ENCODE measurements at places on chromosomes 16 and 17.

DNA sequence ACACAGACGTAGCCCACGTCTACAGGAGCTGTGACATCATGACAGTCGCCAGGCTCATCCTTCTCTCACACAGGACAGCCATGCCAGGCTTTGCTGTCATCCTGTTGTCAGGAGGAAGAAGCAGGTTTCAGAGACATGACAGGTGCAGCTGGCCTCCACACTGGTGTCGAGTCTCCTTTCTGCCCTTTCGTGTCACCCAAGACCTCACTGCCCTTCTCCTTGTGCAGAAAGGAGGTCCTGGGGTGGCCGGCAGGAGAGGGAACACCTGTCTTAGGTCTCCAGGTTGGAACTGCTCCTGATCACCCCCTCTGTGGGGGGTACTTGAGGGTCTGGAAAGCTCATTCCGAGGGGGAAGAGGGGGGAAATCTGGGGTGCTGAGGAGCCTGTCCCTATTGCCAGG, 41.6 kb upstream of the IRF8 start:
- peaks cover 96% of the 10 kb centered on the region for H3K27me3 ChIP-seq
- no peak overlapping the region for H3K4me3 ChIP-seq
- no peak overlapping the region for H3K27ac ChIP-seq
- no peak for DNase-seq

DNA sequence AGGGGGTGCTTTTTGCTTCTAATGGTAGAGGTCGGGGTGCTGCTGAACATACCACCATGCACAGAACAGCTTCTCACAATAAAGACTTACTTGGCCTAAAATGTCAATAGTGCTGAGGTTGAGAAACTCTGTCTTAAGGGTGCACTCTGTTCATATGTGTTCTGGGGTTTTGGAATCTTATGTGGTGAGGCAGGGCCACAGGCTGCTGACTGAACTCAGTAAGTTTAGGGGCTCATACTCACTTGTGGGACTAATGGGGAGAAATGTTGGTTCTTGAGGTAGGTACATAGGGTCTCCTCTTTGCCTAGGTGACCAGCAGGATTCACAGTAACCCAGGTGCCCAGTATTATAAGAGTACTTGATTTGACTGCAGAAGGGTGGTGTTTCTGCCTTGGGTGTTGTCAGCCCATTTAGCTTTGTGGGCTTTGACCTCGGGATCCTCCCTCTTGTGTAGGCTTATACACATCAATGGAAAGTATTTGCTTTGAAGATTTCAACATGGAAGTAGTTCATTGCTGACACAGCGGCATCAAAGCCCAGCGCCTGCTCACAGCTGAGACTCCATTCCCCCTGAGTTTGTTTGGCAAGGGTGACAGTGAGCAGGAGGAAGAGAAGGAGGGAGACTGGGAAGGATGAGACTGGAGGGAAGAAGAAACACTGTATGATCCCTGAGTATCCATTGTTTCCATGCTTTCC, 17.2 kb downstream of the SLC7A6 start:
- H3K27me3 ChIP-seq, result no peaks in the 10 kb centered on the region
- H3K36me3 ChIP-seq, result no peaks in the 10 kb centered on the region
- no peak overlapping the region for H3K4me3 ChIP-seq
- no peak overlapping the region for H3K27ac ChIP-seq
- no peaks in the 10 kb centered on the region for H3K4me1 ChIP-seq

GRCh38 chr17:12927541-12928425, 90.0 kb downstream of the ELAC2 start:
- H3K27me3 ChIP-seq, result peaks cover 43% of the 10 kb centered on the region
- no peak overlapping the region for H3K4me3 ChIP-seq
- DNase-seq, result no peak
- H3K27ac ChIP-seq, result no peak overlapping the region
- no peaks in the 10 kb centered on the region for H3K36me3 ChIP-seq

- H3K4me1 ChIP-seq, result no peaks in the 10 kb centered on the region
- H3K4me3 ChIP-seq, result no peak overlapping the region
- H3K27ac ChIP-seq, result no peak overlapping the region
These were observed 190.9 kb downstream of the HS3ST3A1 start for GRCh38 chr17:13410874-13411273.

DNA sequence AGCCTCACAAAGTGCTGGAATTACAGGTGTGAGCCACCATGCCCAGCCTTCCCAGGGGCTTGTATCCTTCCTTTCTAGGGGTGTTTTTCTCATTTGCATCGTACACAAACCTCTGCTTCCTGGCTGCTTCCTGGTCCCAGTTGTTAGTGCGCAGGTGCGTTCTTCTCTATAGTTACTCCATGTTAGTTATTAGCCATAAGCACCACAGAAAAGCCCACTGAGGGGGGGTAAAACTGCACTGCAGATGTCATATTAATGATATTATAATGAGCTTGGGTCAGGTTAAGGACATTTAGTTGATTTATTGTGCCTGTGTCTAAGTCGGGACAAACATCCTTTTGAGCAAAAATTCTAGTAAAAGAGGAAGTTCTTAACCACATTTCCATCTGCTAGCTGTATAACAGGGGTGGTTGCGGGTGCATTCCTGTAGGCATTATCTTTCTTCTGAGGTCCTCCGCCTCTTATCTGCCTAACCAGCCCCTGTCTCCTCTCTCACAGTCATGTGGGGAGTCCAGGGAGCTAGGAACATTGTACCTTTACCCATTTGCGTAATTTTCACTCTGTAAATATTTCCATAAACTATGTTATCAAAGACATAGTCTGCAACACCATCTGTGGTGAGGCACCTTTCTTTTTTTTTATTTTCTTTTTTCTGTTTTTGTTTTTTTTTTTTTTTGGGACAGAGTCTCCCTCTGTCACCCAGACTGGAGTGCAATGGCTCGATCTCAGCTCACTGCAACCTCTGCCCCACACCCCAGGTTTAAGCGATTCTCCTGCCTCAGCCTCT, 23.6 kb upstream of the ATF7IP2 start:
- H3K4me1 ChIP-seq, result no peaks in the 10 kb centered on the region
- DNase-seq, result no peak
- H3K36me3 ChIP-seq, result no peaks in the 10 kb centered on the region
- H3K27ac ChIP-seq, result no peak overlapping the region
- peaks cover 49% of the 10 kb centered on the region for H3K27me3 ChIP-seq

DNA sequence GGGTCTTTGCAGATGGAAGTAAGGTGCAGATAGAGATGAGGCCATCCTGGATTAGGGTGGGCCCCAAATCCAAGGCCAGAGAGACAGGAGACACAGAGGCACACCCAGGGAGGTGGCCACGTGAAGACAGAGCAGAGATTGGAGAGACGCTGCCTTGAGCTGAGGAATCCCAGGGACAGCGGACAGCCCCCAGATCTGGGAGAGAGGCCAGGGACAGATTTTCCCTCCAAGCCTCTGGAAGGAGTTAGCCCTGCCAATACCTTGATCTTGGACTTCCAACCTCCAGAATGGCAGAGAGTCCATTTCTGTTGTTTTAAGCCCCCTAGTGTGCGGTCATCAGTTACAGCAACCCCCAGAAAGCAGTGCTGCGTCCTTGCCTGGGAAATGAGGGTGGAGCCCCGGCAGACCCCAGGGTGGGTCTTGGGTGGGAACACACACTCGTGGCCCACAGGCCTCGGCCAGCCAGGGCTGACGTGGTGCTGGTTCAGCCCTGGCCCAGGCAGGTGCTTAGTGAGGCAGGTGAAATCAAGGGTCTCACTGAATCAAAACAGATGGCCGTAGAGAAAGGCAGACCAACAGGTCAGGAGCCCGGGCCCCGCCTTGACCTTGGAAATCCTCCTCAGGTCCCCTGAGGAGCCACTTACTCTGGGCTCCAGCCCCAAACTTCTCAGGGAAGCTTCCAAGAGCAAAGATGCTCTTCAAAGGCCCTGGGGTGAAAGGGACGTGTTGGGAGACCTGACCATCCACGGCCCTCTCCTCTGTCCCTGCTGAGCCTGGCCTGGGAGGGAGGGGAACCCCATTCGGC, 169.3 kb downstream of the RBFOX3 start:
- H3K36me3 ChIP-seq, result no peaks in the 10 kb centered on the region
- peaks cover 74% of the 10 kb centered on the region for H3K27me3 ChIP-seq
- H3K4me3 ChIP-seq, result no peak overlapping the region
- DNase-seq, result no peak

DNA sequence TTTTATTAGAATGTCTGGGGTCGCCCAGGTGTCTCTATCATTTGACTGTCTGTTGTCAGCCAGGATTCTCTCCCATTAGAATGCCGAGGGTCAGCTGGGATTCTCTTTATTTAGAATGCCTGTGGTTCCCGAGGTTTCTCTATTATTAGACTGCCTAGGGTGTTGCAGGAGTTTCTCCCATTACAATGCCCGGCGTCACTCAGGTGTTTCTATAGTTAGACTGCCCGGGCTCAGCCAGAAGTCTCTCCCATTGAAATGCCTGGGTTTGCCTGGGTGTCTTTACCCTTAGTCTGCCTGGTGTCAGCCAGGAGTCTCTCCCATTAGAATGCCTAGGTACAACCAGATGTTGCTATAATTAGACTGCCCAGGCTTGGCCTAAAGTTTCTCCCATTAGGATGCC, 2252.0 kb downstream of the TP53TG3F start:
- H3K4me1 ChIP-seq, result no peaks in the 10 kb centered on the region
- H3K36me3 ChIP-seq, result no peaks in the 10 kb centered on the region
- H3K27ac ChIP-seq, result no peak overlapping the region
- H3K4me3 ChIP-seq, result no peak overlapping the region
- DNase-seq, result no peak

GRCh38 chr16:83676086-83676485, 131.7 kb upstream of the HSBP1 start:
- H3K27me3 ChIP-seq, result peaks cover 61% of the 10 kb centered on the region
- H3K27ac ChIP-seq, result no peak overlapping the region

- peaks cover 30% of the 10 kb centered on the region for H3K36me3 ChIP-seq
- peak overlapping the region; percentile 14 for H3K27ac ChIP-seq
- H3K4me3 ChIP-seq, result no peak overlapping the region
- DNase-seq, result no peak
- H3K27me3 ChIP-seq, result no peaks in the 10 kb centered on the region
These were observed 56.4 kb downstream of the MPRIP start for GRCh38 chr17:17098551-17099179.

DNA sequence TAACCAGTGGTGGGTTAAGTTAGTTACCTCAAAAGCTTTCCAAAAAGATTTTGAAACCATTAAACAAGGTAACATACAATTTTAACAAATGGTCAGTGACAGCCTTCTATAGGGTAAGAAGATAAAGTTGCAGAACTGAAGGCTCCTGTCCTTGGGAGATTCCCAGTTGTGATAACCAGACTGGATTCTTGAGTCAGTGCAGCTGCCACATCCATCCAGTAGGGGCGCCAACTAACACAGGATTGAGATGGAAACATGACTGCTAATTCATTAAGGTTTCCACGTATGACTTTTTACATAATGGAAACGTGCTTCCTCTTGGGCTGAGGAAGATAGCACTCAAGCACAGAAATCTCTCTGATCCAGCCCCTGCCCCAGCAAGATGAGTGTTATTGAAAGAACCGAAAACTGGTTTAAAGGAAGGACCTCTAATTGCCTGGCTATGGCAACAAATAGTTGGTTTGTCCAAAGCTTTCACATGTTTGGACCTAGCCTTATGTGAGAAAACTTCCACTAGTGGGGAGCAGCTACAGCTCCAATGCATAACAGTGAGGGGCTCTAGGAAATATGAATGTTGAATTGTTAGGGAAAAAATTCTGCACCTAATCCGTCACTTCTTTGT, 269.8 kb upstream of the MYOCD start:
- no peak overlapping the region for H3K4me3 ChIP-seq
- peaks cover 9% of the 10 kb centered on the region for H3K27me3 ChIP-seq
- H3K4me1 ChIP-seq, result no peaks in the 10 kb centered on the region
- no peaks in the 10 kb centered on the region for H3K36me3 ChIP-seq
- no peak for DNase-seq

GRCh38 chr16:11681976-11682654, 13.9 kb downstream of the SNN start:
- no peaks in the 10 kb centered on the region for H3K4me1 ChIP-seq
- no peak overlapping the region for H3K4me3 ChIP-seq
- DNase-seq, result no peak
- no peaks in the 10 kb centered on the region for H3K27me3 ChIP-seq
- H3K36me3 ChIP-seq, result peaks cover 27% of the 10 kb centered on the region

DNA sequence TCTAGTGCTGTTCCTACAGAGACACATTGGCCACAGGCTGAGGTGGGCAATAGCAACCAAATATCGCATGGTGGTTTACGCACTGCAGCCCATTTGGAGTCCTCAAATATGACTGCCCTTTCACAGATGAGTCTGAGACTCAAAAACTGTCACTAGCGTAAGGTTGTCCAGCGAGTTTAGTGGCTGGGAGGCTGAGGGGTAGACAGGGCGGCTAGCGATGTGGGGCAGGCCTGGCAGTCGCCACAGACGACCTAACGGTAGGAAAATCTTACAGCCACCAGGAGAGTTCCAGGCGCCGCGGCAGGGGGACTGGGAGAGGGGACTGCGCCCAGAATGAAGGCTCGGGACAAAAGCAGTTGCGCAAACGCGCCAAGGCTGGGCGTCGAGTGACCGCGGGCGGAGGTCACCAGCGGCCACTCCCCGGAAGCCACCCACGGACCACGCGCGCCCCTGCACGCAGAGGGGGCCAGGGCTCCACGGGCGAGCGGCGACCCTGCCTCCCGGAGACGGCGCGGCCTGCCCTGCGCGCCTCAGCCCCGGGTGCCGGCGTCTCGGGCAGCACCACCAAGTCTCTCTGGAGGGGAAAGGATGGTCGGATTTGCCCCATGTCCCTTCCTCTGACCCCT, 699 bp upstream of the MAP1LC3B start:
- H3K27me3 ChIP-seq, result no peaks in the 10 kb centered on the region
- no peaks in the 10 kb centered on the region for H3K36me3 ChIP-seq
- no peak for DNase-seq
- peak overlapping the region; percentile 76 for H3K27ac ChIP-seq
- H3K4me3 ChIP-seq, result peak overlapping the region; percentile 71
- peaks cover 39% of the 10 kb centered on the region for H3K4me1 ChIP-seq

All from PC-9 (cell line).